NCI-H2227 treated with DMSO at 0.1 percent for 48 hours (cell line): ENCODE measurements at places on chromosomes 7 and 10.

- DNase-seq, result peak; percentile 89
Measured at GRCh38 chr7:3778345-3778744, 477.3 kb downstream of the SDK1 start.

DNA sequence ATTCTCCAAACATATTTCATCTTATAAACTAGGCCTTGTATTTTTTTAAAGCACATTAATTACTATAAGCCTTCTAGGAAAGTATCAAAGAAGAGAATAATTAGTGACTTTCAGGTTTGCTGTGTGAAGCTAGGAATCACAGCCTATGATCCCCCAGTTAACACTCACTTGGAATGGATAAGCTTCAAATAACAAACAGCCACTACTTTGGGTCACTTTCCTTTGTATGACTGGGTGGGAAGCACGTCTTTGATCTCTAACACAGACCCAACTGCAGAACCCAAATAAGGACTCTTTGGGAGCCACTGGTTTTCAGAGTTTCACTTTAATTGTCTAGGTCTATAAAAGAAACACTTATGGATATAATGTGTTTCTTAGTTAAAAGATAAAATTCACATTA lies 769.3 kb downstream of the MAGI2 start:
- DNase-seq, result no peak

DNA sequence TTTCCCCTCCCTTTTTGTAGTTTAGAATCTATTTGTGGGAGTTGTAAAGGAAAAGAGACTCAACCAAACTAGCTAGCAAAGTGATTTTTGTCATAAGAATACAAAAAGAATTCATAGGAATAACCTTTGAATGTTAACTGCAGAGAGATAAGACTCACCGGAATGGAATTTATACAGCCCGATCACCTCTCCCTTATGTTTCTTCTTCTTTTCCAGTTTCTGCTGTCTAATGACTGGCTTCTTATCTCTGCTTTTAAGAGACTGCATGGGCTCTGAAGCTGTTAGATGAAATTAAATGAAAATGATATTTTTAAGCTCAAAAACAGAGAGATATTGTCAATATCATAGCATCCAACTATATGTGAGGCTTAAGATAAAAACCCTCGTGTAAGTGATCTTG lies 1095.9 kb downstream of the REEP3 start:
- DNase-seq, result no peak

DNA sequence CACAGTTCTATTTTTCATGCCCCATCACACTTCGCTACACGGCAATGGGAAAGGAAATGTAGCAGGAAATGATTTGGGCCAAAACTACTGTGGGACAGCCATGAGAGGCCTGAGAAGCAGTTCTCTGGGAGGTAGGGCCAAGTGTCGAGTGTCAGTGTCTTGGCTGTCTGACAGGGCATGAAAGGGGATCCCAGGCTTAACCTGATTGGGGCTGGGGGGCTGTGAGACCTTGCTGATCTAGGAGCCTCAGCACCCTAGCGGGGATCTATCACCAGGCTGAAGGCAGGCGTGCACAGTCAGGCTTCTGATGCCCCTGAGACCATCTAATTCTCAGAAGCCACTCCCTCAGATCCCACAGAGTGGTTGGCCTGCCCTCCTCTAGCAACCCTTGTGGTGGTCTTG lies 58.2 kb upstream of the SLC25A13 start:
- DNase-seq, result no peak

DNA sequence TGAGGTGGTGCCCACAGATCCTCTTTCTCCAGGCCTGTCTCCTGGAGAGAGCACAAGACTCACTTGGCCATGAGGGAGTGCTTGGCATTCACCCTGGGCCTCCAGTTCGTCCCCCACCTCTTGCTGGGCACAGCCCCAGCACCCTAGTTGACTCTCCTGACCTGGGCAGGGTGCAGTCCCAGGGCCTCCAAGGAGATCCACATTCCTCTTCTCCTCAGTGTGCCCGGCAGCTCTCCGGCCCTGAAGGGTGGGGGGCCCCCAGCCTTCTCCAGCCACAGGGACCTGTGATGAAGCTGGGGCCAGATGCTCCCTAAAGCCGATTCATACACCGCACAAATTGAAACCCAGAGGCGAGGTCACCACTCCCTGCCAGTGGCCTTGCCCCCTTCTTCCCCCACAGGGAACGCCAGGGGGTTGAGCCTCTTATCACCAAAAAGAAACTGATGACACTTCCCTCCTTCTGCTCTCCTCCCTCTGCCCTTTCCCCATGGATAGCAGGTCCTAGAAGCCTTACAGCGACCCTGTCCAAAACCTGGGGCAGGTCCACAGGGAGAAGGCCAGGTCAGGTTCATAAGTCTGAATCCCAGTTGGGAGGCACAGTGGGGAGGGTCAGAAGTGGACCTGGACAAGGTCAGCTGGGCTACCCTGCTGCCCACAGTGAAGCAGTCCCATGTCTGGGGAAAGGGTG lies 3.1 kb downstream of the EN2 start:
- no peak for DNase-seq

DNA sequence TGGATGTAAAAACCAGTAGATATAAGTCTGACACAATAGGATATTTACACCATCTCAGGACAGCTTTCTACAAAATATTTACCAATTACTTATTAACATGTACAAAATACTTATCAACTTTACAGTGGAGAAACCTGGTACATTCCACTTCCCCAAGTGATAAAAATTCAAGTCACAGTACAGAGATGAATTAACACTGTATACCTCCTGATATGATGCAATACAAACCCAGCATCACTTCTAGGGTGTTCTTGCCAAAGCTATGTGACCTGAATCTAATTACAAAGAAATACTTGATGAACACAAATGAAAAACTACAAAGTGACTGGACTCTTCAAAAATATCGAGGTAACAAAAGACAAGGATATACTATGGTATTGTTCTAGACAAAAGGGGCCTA lies 156.4 kb upstream of the FGFR2 start:
- no peak for DNase-seq

GRCh38 chr7:51644216-51644615 lies 327.6 kb upstream of the COBL start:
- no peak for DNase-seq

DNA sequence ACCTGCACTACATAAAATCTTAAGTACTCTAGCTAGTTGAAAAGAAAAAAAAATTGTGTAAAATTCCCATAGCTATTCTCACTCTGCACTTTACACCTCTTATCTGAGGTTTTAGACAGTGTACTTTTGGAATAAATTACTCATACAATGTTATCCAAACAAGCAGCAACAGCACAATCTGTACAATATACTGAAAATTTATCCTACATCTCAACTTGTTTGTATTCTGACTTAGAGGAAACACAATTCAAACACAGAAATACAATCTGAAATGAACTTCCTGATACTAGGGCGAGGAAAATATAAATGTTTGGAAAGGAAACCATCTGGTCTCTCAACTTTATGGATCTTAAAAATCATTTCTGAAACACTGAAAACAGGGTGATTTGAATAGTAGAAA lies 381.7 kb downstream of the THSD7A start:
- no peak for DNase-seq

- DNase-seq, result no peak
Measured at GRCh38 chr7:47128700-47129099, 453.2 kb downstream of the TNS3 start.

- DNase-seq, result no peak
Measured at GRCh38 chr10:17805330-17805729, 3.8 kb upstream of the MRC1 start.

DNA sequence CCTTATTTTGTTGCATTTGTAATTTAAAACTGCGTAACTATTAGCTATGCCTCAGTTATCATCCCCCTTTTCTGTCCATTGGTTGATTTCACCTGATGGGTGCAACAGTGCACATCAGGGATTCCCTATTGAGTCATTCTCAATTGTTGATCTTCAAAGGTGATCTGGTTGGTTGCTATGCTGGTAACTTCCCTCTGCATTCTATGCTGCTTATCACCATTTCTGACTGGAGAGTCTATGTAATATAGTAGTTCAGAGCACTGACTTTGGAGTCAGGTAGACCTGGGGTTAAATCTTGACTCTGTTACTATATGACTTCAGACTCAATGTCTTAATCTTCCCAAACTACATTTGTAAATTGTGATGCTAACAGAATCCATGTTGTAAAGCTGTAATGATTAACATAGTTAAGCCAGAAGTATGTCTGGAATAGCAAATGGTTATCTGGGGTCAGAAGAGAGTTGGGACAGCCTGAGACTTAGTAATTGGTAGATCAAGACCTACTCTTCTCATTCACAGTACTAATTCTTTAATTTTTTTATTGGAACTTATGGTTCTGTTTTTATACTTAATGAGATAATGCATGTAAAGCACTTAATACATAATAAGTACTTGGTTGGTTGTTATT lies 38.1 kb downstream of the EXOC6 start:
- no peak for DNase-seq

DNA sequence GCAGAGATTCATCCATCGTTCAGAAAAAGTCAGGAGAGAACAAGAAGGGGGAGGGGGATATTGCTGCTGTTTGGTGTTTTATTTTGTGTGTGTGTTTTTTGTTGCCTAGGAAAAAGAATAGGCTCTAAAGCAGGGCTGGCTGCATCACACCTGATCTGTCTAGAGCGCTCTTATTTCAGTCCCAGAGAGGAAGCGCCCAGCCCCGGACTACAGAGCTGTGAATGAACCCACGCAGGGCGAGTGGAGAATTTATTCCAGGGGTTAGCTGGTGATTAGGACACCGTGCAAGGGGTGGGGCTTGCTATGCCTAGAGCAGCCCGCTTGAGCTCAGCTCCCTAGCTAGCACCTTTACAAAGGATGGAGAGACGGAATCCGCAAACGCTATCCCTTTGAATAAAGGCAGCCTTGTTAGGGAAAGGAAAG lies 621 bp upstream of the FAM13C start:
- DNase-seq, result peak; percentile 87

- peak; percentile 73 for DNase-seq
Measured at GRCh38 chr7:80078159-80078731, 56.4 kb upstream of the GNAI1 start.

DNA sequence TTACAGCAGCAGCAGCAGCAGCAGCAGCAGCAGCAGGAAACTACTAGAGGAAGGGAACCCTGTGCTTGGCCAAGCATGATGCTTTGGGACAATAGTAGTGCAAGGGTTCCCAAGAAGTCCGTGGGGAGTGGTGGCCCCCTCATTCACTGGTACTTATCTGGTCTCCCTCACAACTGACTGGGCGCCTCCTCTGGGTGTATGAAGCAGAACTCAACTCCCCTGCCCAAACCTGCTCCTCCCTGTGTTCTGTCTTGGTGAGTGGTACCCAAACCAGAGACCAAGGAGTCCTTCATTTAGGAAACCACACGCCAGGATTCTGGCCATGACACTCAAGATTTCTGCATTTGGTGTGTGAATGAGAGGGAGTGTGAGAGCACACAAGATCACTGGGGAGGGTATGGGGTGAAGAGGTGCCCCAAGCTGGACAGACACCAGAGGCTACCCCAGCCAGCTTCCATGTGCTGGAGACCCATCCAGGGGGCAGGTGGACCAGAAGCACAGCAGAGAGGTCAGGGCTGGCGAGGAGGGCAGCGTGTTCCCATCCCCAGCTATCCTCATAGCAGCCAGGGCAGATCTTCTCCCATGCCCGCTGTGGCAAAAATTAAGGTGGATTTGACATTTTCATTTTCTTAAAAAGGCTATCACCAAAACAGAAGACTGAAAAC lies 10.6 kb upstream of the ZNF777 start:
- no peak for DNase-seq
